ENCODE measurements at places on chromosomes 11 and 22.

DNA sequence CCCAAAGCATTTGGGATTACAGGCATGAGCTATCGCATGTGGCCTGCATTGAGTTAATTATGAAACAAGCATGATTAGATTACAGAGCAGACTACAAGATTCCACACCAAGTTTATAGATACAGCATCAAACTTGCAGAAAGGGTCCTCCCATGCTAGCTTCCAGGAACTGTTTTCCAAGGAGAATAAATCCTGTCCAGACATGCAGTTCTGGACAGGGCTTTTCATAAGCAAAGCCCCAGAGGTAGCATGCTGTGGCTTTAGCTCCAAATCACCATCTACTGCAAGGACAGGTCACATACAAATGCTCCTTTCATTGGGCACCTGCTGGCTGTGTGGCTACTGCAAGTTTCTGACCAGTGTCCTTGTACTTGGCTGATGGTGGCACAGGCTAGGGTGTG is 57.1 kb downstream of the HIRA start:
- DNase-seq = no peak

DNA sequence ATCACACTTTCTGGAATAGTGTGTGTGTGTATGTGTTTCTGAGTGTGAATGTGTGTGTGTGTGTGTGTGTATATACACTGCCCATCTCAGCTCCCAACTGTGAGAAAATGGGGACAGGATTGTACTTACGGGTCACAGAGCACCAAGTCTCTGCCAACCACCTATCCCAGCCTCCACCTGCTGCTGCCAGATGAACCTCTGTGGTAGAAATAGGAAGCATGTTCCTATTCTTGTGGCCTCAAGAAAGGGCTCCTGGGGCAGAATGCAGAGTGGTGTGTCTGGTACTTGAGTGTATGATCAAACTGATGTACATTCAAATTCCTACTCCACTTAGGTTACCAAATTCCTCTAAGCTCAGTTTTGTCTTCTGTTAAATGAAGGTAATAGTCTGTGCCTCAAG is 14.6 kb downstream of the UBASH3B start:
- no peak for DNase-seq

DNA sequence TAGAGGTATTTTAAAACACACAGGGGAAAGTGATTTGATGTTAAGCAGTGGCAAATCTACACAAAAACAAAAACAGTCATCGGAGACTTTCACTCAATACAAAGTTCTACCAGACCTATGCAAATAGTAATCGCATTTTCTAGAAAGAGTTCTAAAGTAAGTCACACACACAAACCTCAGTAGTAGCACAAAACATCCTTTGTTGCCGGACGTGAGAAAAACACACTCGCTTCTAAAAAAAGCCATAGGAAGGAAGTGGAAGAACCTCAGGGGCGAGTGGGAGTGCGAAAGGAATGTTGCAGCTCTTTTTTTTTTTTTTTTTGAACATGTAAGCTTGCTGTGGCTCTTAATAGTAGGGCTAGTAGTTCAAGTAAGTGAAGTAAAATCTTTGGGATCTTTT is 88.9 kb downstream of the MAML2 start:
- DNase-seq = no peak

DNA sequence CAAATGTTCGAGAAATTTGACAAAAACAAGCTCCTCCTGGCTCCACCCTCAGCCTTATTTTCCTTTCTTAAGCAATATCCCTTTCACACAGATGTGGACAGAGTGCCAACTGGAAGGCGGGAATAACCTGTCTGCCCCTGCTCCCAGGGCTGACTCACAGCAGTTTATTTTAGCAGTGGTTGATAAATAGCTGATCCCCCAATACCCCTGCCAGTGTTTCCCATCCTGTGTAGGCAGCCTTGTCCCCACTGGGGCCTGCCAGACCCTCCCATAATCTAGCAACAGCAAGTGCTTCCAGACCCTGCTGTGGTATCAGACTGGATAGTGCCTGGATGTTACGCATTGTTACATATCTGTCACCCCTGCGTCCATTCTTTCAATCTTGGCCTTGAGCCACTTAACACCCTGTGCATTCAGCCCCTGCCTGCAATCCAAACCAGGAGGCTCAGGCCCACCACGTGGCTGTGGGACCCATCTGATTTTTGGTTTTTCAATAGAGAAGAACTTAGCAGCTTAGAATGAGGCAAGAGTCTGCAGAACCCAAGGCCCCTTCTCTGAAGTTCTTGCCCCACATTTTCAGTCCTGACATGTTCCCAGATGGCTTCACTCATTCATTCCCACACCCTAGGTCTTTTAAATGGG is 53.7 kb downstream of the PARVA start:
- no peak for DNase-seq

DNA sequence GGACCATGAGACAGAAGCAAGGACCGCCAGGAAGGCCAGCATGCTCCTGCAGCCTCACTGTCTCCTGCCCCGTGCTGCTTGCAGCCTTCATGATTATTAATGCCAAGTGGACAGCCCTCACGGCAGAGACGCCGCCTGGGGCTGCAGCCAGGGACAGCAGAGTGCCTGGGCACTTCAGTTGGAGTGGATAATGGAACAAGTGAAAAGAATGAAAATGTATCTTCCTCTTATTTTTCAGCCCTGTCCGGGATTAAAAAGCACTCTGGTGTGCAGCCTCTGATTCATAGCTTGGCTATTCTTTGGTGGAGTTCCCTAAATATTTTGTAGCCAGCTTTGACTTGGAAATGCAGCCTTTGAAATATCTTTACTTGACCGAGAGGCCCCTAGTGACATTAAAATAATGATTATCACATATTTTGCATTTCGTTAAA is 1404.2 kb downstream of the BRD1 start:
- DNase-seq = no peak

DNA sequence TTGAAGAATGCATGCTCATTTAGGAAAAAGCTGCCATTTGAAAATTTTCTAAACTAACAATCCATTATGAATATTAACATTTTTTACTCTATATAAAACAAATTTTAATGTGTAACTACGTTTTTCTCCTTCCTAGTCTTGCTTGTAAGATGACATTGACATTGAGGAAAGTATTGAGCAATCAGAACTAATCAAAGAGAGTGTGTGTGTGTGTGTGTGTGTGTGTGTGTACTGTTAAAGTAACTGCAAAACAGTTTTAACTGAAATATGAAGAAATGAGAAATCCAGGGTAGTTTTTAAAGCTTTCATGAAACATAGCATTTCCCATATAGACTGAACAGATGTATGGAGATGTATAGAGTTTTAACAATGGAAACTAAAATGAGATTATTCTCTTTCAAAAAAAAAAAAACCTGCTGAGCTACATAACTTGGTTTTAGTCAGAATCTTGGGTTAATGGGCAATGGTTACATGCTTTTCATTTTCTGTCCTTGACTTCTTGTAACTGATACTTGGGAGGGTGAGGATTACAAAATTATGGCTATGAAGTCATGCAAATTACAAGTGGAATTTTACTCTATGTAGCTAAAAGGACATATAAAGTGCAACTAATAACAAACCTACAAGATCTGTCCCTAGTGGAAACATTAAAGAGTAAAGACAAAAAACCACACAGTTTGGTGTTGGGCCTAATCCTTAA is 2.0 kb downstream of the PDGFD start:
- no peak for DNase-seq

GRCh38 chr11:77345621-77346020 is 44.1 kb upstream of the GDPD4 start:
- DNase-seq = no peak

- no peak for DNase-seq
These were observed 5.9 kb upstream of the OR52L1 start for GRCh38 chr11:5992604-5993251.

DNA sequence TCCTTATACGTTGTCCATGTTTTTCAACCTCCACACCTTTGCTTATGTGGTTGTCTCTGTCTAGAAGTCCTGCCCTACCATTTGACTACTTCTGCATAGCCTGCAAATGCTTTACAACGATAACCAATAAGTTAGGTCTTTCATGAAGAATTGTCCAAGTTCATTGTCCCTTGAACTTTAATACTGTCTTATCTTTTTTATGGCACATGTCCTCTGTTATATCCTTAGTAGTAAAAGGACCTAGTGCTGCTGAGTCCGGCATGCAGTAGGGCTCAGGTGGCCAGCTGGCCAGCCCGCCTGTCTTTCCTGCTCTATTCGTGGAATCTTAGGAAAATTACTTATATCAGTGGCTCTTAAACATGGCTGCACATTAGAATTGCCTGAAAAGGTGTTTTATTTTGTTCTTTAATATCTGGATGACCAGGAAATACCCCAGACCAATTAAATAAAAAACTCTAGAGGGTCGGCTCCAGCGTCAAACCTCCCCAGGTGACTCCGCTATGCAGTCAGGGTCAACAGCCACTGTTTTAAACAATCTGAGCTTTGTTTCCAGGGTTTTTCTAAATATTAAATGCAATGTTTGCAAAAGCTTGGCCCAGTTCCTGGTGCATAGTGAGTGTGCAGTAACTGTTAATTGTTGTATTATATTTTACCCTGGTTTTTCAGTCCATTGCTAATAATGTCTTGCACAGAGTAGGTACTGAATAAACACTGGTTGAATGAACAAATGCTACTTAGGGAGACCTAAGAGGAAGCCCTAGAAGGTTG is 64.6 kb upstream of the SESN3 start:
- no peak for DNase-seq

- DNase-seq = no peak
These were observed 563 bp upstream of the PPIL2 start for GRCh38 chr22:21665047-21665851.

- DNase-seq = no peak
These were observed 9.0 kb upstream of the MALAT1 start for GRCh38 chr11:65489706-65490320.

- no peak for DNase-seq
These were observed 1.8 kb upstream of the CHADL start for GRCh38 chr22:41242396-41243117.

DNA sequence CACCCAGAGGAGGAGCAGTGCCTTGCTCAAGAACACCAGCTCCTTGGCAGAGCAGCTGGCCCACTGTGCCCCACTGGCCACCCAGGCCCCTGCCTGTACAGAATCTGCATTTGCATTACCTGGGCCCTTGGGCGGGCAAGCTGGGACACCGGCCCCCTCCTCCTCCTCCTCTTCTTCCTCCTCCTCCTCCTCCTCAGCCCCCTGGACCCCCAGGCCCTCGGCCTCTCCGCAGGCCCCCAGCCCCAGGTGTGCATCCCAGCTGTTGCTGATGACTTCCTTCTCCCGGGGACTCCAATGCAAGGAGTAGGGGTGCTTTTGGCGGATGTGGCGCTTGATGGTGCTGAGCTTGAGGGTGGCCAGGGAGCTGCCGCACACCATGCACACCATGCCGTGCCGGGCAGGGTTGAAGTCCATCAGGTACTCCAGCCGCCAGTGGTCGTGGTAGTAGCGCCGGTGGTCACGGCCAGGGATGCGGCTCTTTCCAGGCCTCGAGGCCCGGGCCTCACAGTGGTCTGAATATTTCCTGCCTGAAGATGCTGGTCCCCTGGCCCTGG is 2.8 kb downstream of the ZFTA start:
- no peak for DNase-seq

Data from stimulated activated effector memory CD8-positive, alpha-beta T cell treated with anti-CD3 and anti-CD28 coated beads, Interleukin-12 subunit alpha, Interleukin-12 subunit beta, amount 100 ng/mL, for 72 hours (primary cell).